ENCODE measurements at places on chromosomes 16 and 17. TPM values are rescaled to one million over a fixed set of nuclear protein-coding genes. Genes with fewer than 3 reads are reported as not detected.
A peak's percentile ranks its signal among the peaks of the same experiment; 100 is the strongest.

The HIGD1B gene
- total RNA-seq = not detected

DNA sequence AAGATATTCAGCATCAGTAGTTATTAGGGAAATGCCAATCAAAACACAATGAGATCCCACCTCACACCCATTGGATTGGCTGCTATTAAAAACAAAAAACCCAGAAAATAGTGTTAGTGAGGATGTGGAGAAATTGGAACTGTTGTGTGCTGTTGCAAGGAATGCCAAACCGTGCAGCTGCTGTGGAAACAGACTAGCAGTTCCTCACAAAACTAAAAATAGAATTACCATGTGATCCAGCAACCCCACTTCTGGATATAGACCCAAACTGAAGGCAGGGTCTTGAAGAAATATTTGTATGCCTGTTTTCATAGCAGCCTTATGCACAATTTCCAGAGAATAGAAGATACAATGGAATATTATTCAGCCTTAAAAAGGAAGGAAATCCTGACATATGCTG, 46.0 kb downstream of the FOXK2 start:
- DNase-seq = no peak
- peaks cover 35% of the 10 kb centered on the region for H3K4me1 ChIP-seq
- no peaks in the 10 kb centered on the region for H3K36me3 ChIP-seq
- H3K27ac ChIP-seq = no peak overlapping the region
- no peaks in the 10 kb centered on the region for H3K27me3 ChIP-seq

- no peaks in the 10 kb centered on the region for H3K36me3 ChIP-seq
- H3K27ac ChIP-seq = peak overlapping the region; percentile 45
- H3K4me3 ChIP-seq = no peak overlapping the region
- peak; percentile 41 for DNase-seq
- H3K4me1 ChIP-seq = peaks cover 55% of the 10 kb centered on the region
Measured at GRCh38 chr17:43665084-43665936, 3.6 kb upstream of the MEOX1 start.

The BRICD5 gene
- 9.9 TPM for total RNA-seq

DNA sequence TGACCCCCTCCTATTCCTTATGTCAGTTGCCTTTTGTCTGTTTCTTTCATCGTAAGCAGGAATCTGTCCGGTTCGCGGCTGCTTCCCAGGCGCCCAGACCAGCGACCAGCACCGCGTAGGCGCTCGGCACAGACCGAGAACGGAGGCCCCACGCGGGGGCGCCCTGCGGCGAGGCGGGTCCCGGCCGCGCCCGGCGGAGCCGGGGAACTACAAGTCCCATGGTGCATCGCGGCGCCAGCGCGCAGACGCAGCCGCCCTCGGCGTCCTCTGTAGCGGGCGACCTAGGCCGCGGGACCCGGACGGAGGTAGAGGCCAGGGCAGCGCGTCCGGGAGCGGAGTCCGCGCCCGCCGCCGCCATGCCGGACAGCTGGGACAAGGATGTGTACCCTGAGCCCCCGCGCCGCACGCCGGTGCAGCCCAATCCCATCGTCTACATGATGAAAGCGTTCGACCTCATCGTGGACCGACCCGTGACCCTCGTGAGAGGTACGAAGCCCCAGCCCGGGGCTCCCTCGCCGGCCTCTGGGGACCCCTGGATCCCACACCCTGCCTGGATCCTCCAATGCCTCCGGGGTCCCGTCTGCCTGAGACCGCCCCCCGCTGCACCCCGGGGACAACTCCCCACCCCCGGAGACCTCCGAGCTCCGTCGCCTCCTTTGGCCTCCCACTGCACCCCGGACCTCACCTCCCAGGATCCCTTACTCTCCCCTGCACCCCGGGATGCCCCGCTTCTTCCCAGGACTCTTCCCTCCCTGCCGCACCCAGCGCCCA, at the start of gene NDUFB10:
NDUFB10 (plus strand) TSS at position 270 of the 771 bp plus-strand sequence; CDS start at position 357, 87 bp downstream.
- H3K36me3 ChIP-seq = no peaks in the 10 kb centered on the region
- peak within 1 kb of the TSS; percentile 44 for H3K27ac ChIP-seq
- peak within 1 kb of the TSS; percentile 59 for H3K4me3 ChIP-seq
- no peaks in the 10 kb centered on the region for H3K27me3 ChIP-seq
- H3K4me1 ChIP-seq = peaks cover 14% of the 10 kb centered on the region

- no peaks in the 10 kb centered on the region for H3K27me3 ChIP-seq
- H3K27ac ChIP-seq = no peak overlapping the region
- DNase-seq = no peak
- H3K4me1 ChIP-seq = no peaks in the 10 kb centered on the region
Measured at GRCh38 chr17:9615486-9615885, 29.8 kb upstream of the USP43 start.

Measured in hepatocyte (in vitro differentiated cells).